ENCODE measurements at places on chromosomes 11 and 22.

DNA sequence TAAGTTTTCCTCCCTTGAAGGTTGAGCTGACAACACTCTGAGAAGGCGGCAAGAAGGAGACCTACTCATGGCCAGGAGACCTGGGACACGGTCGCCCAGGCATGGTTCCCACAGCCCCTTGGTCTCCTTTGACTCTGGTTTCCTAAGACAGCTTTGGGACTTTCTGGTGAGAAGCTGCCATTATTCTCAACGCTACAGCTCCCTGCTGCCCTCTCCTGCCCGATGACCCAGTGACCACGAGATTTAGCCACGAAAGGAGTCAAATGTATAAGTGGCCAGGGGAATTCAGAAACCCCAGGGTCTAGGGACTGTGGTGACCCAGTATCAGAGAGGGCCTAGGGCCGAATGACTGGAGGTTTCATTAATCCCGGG is 699 bp upstream of the SDF2L1 start:
- no peak for DNase-seq

- DNase-seq: no peak
These were observed 36.5 kb downstream of the NECTIN1 start for GRCh38 chr11:119692540-119692820.

DNA sequence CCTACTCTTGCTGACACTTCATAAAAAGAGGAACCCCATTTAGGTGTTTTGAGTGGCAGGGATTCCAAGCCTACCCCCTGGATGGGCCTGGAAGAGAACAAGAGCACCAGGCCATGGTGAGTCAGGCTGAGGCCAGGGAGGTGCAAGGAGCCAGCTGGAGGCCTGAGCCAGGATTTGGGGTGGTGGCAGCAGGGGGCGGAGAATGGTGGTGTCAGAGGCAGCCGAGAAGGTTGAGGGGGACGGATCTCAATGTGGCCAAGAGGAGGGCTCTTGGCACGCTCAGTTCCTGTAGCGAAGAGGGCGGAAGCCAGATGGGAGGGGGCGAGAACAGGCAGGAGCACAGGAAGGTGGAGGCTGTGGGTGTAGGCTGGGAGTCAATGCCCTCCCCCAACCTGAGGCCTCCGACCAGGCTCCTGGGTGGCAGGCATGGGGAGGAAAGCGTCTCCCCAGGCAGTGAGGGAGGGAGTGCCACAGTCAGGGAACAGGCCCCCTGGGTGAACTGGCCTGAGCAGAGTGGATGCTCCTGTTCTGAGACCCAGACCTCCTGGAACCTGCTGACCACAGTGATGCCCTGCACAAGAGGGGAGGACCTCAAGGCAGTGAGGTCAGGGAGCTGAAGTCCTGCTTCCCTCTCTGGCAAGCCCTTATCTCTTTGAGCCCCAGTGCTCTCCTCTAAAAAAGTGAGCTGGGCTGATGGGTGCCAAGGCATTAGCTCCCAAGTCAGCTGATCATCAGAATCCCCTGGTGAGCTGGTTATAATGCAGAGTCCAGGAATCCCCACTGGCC is 13.9 kb downstream of the RTN4RL2 start:
- no peak for DNase-seq

DNA sequence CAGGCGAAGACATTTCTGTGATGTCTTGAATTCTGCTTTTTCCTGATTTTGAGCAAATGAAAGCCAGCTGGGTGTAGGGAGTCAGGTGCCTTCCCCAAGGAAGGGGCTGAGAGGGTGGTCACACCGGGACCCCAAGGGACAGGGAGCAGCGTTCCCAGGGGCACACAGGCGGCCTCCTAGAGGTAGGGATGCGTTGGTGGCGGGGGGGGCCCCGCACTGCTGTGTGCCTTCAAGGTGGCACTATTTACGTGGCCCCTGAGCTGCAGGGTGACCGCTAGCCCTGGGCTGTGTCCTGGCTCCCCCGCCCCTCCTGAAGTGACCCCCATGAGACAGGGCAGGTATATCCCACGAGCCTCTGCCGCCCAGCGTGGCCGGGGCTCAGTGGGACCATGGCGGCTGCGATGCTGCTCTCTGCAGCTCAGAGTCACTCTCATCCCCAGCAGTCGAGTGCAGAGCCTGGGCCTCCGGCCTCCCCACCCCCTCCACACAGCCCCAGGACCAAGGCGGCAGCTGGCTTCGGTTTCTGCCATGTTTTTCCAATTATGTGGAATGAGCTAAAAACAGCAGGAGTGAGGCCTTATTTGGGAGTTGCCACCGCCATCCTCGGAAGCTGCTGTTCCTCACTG is 60.9 kb downstream of the LRP5 start:
- DNase-seq: no peak

- no peak for DNase-seq
These were observed 42.6 kb downstream of the PPP2R1B start for GRCh38 chr11:111723595-111723994.

GRCh38 chr11:45272701-45273100 is 13.4 kb downstream of the SYT13 start:
- no peak for DNase-seq

DNA sequence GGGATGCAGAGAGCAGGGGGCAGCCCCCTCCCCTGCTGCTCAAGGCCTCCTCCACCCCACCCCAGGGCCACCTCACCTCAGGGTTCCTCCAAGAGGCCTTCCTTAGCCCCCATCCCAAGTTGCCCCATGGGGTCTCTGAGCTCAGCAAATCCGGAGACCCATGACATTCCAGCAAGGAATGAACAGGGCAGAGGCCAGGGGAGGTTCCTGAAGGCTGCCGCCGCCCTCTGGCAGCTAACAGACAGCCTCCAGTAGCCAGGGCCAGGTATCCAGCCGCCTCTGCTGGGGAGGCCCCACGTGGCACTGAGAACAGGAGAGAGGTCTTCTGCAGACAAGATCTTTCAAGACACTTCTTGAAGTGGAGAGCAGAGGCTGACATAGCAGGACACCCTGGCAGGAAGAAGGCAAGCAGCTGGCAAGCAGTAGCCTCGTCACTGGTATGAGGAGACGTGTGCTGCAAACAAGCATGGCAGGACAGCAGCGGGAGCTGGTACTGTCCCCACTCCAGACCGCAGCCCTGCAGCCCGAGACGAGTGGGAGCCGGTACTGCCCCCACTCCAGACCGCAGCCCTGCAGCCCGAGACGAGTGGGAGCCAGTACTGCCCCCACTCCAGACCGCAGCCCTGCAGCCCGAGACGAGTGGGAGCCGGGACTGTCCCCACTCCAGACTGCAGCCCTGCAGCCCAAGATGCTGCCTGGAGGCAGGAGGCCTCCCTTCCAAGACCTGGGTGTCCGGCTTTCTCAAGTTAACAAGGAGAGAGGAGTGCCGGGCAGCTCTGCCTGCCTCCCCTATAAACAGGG is 190.6 kb downstream of the IGLL1 start:
- no peak for DNase-seq

GRCh38 chr11:86765203-86765602 is 35.1 kb upstream of the PRSS23 start:
- no peak for DNase-seq

GRCh38 chr22:26983311-26983710 is 325.9 kb downstream of the MIAT start:
- DNase-seq: no peak

GRCh38 chr22:36256478-36256877 is 3.5 kb downstream of the APOL1 start:
- no peak for DNase-seq

- DNase-seq: no peak
These were observed 18.9 kb downstream of the AP1B1 start for GRCh38 chr22:29369460-29369859.

DNA sequence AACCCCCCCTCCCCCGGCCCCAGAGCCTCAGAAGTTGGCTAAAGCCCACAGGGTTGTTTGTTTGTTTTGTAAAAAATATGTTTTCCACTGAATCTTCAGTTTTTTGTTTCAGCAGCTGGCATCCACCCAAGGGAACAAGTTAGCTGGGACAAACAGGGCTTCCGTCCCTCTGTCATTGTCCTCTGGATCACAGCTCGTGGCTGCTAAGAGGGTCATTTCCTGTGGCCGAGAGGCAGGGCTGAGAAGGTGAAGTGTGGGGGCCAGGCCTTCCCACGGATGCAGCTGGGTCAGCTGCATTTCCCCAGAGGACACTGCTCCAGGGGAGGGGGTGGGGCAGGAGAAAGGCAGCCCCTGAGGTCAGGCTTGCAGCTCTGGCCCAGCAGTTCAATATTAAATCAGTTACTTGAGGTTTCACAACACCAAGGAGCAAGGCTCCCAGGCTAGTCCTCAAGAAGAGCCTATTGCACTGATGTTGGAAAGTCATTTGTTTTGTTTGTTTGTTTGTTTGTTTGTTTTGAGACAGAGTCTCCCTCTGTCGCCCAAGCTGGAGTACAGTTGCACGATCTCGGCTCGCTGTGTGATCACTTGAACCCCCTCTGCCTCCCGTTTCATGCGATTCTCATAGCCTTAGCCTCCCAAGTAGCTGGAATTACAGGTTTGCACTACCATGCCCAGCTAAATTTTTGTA is 34.4 kb upstream of the SMTN start:
- DNase-seq: no peak

DNA sequence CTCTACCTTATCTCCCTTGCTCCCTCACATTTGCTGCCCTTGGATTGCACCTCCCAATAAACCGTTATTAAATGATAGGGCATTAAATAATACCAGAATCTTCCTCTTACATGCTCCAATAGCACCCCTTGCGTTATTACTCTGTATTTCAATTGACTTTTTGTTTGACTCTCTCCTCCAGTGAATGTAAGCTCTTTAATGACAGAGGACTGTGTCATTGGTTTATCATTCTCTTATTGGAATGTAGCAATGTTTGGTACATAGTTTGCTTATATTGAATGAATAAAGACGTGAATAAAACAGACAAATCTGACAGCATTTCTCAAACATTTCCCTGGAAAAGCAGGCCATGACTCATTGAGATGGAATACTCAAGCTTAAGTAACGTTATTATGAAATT is 8.7 kb upstream of the MPEG1 start:
- no peak for DNase-seq

- DNase-seq: peak; percentile 26
These were observed at the start of gene CCDC134 for GRCh38 chr22:41800348-41801146. Gene CCDC134, plus strand, starts transcription at chr22:41800679. Its CDS starts 8,212 bp downstream, at chr22:41808891.

- no peak for DNase-seq
These were observed 303.1 kb upstream of the MPPED2 start for GRCh38 chr11:30889143-30889794.

DNA sequence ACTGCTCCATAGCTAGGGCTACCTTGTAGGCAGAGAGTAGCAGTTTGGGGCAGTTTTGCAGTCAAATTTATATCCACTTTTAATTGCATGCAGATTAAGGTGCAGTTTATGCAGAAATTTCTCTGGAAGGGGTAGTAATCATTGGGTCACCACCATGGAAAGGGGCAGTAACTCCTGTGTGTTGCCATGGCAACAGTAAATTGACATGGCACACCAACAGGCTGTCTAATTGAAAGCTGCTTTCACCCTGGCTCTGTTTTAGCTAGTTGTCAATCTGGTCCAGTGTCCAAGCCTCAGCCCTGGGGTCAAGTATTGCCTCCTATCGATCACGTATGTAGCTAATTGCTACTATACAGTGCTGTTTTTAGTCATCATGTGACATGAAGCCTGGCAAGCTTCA is 786.1 kb upstream of the CNTN5 start:
- DNase-seq: no peak

DNA sequence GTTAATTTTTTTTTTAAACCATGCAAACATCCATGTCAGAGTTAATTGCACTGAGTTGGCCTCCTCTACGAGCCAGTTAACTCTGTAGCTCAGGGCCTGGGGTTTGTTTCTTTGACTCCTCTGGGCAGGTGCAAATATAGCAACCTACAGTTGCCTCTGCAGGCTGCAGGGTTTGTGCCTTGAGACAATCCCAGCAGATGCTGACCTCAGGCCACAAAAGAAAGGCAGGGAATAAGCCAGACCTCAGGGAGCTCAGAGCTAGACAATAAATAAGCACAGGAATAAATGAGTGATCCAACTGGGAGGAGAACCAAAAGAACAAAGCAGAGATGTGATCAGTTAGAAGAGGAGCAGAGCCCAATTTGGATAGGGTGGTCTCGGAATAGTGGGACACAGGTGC is 390.8 kb downstream of the SHANK2 start:
- DNase-seq: no peak

DNA sequence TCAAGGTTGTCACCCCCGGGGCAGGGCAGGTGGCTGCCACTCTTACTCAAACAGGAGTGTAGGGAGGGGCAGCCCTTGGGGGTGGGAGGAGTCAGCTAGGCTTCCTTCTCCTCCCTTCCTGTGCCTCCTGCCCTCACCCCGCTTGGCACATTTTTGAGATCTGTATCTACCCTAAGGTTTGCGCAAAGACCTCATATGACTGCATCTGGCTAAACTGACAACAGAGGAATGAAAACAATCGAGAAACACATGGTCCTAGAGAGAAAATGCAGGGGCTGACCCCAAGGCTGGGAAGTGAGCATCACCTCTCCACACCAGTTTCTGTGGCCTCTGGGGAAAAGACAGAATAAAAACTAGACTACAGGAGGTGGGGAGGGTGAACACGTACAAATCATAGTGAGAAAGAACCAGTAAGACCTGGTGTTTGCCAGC is 28.1 kb downstream of the IGSF9B start:
- DNase-seq: no peak

- DNase-seq: no peak
These were observed 383.0 kb upstream of the NARS2 start for GRCh38 chr11:78957476-78958245.

GRCh38 chr11:71298761-71299181 is 46.4 kb upstream of the SHANK2 start:
- no peak for DNase-seq

GRCh38 chr11:46381819-46382645 is 563 bp downstream of the MDK start:
- DNase-seq: no peak

- DNase-seq: no peak
These were observed 3.9 kb upstream of the ABCG4 start for GRCh38 chr11:119144825-119145486.

- DNase-seq: no peak
These were observed 24.2 kb downstream of the ALX4 start for GRCh38 chr11:44285756-44286155.

DNA sequence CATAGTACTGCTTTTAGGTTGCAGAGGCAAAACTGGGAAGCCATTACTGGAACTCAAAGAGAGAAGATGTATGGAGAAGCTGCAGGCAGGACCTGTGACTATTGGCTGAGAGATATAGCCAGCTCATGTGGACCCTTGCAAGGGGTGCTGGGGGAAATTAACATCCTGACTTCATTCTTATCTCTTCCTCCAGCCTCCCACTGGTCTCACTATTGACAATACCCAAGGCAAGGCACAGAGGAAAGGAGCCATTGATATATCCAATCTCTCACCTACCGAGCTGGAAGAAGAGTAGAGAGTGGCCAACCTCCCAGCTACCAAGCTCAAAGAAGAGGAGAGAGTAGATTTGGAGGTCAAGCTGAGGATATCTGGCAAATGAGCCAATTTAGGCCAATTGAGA is 36.8 kb upstream of the ZBED5 start:
- no peak for DNase-seq

DNA sequence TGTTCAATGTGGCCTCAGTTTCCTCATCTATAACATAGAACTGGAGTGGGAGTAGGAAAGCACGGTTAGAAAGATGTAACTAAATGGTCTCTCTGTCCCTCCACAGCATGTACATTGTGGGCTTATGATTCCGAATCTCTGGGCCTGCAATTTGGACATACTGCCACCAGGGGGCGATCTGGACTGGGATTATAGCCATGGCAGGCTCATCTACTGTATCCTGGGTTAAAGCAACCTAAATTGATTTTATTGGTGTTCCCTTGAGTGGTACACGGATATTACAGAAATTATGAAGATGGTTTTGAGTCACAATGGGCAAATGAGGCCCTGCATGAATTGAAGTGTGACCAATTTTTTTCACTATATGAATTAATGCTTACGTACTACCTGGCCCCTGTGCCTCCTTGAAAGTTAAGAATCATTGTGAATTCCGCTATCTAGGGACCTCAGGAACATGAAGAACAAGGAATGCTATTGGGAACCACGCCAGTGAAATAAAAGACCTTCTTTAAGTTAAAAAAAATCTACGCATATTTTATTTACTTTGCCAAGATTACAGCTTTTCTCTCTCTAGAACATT is 32.9 kb downstream of the TST start:
- no peak for DNase-seq

Measured in cortex of kidney (tissue), 1 donor.